ENCODE measurements at places on chromosomes 4 and X.

DNA sequence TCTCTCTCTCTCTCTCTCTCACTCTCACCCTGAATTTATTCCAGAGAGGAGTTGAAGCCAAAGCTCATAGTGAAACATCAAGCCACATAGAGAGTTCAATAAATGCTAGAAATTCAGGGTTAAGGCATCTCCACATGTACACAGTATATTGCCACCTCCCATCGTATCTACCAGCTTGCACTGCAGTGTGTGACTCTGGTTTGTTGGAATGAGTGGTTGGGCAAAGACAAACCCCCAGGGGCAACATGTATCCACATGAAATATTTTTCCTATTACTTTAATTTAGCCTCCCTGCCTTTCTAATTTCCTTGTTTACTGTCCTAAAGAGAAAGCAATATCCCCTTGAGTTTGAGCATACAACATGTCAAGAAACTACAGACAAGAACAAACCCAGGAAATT, 247.3 kb downstream of the SPATA18 start:
- no peak for DNase-seq

DNA sequence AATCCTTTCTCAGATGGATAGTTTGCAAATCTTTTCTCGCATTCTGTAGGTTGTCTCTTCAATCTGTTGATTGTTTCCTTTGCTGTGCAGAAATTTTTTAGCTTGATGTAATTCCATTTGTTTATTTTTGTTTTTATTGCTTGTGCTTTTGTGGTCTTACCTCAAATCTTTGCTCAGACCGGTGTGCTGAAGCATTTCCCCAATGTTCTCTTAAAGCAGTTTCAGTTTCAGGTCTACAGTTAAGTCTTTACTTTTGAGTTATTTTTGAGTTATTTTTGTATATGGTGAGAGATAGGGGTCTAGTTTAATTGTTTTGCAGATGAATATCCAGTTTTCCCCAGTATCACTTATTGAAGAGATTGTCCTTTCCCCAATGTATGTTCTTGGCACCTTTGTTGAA, 18.2 kb upstream of the SLC25A14 start:
- no peak for DNase-seq

DNA sequence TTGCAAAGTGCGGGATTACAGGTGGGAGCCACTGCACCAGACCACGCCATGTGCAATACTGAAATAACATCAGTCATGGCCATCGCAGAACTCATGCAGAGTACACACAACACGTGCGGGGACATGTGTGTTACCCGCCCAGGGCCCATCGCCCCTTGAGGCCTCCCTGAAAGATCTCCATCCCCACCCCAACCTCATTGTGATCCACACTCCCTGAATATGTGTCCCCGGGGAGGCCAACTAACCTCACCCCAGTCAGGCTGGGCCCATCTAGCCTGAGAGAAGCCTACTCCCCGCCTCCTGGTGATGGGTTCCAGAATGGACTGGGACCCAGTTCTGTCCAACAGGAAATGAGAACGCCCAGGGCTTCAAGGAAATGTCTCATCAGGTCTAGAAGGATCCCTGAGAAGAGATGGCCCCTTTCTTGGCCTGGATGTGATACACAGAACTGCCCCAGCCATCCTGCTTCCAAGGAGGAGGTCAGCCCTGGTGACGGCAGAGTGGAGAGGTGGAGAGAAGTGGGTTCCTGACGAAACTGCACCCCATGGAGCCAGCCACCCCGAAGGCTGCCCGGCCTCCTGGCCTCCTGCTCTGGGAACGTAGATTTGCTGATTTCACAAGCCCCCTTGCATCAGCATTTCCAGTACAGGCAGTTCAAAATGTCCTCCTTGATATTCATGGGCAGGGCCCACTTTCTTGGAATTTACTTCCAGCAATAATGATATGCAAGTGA, 22.5 kb upstream of the CLDN24 start:
- no peak for DNase-seq

GRCh38 chr4:24126776-24127175, 236.9 kb upstream of the PPARGC1A start:
- DNase-seq, result peak; percentile 8

DNA sequence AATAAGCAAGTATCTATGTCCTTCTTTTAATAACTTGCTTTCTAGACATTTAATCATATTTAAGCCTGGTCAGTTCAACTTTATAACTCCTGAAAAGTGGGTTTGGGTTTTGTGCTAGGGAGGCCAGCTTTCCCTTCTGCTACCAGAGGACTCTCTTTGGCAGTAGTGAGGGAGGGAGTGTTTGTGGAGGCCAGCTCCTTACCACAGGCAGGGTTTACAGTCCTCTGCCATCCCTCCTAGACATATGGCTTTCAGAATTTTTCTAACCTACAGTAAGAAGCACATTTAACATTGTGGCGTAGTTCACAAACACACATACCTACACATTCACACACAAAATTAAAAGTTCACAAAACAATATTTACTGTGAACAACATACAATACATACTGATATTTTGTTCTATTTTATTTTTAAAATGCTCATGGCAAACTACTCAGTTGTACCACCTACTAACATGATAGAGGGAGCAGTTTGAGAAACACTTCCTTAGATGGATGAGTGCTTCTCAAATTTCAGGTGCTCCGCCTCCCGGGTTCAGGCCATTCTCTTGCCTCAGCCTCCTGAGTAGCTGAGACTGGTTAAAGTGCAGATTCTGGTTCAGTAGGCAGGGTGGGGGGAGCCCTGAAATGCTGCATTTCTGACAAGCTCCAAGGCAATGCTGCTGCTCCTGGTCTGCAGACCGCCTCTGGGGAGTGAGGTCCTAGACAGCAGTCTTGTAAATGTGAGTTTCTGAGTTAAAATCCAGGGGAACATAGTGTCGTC, 86.7 kb downstream of the PTTG2 start:
- peak; percentile 51 for DNase-seq

DNA sequence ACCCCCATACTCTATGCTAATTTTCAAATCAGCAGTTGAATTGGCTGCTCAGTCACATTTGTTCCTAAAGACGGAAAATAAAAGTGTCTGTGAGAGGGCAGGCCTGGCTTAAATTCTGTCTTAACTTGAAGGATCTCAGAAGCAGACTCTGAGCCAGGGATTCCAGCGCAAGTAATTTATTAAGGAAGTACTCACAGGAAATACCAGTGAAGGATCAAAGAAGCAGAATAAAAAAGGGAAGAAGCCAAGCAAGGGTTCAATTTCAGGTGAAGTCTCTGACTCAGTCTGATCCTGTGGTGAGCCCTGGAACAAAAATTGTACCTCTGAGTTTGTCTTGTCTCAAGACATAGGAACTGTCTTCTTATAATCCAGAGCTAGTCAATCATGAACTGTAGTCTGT, 52.2 kb downstream of the IL1RAPL1 start:
- DNase-seq, result no peak

DNA sequence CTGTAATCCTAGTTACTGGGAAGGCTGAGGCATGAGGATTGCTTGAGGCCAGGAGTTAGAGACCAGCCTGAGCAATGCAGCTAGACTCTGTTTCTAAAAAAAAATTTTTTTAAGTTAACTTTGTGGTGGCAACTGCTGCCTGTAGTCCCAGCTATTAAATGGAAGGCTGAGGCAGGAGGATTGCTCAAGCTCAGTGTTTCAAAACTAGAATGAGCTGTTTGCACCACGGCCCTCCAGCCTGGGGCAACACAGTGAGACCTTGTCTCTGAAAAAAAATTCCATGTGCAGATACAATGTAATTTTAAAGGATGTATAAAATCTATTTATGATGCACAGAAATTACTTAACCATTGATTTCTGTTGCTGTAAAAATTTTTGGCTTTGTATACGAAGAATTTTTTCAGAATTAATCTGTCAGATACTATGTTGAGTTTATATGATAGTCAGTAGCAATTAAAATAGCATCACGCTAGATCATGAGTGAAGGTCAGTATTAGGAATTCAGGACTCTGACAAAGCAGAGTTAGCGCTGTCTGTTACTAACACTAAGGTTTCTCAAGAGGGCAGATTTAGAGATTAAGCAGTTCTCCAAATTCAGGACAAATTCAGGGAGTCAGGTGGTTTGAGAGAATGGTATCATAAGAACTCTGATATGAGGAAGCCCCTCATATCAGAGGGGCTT, 8.3 kb upstream of the AGA start:
- DNase-seq, result no peak

DNA sequence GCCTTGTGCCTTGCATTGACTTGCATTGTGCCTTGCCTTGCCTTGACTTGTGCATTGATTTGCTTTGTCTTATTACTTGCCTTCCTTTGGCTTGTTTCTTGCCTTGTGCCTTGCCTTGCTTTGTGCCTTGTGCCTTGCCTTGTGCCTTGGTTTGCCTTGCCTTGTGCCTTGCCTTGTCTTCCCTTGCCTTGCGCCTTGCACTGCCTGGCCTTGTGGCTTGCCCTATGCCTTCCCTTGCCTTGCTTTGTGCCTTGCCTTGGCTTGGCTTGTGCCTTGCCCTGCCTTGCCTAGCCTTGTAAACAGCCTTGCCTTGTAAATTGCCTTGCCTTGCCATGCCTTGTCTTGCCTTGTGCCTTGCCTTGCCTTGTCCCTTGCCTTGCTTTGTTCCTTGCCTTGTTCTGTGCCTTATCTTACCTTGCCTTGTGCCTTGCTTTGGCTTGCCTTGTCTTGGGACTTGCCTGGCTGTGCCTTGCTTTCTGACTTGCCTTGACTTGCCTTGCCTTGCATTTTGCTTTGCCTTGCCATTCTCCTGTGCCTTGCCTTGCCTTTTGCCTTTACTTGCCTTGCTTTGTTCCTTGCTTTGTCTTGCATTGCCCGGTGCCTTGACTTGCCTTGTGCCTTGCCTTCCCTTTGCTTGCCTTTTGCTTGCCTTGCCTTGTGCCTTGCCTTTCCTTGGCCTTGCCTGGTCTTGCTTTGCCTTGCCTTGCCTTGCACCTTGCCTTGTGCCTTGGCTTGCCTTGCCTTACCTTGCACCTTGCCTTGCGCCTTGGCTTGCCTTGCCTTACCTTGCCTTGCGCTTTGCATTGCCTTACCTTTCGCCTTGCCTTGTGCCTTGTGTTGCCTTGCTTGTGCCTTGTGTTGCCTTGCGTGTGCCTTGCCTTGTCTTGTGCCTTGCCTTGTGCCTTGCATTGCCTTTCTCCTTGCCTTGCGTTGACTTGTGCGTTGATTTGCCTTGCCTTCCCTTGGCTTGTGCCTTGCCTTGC, 97.5 kb downstream of the TAB3 start:
- DNase-seq, result no peak

DNA sequence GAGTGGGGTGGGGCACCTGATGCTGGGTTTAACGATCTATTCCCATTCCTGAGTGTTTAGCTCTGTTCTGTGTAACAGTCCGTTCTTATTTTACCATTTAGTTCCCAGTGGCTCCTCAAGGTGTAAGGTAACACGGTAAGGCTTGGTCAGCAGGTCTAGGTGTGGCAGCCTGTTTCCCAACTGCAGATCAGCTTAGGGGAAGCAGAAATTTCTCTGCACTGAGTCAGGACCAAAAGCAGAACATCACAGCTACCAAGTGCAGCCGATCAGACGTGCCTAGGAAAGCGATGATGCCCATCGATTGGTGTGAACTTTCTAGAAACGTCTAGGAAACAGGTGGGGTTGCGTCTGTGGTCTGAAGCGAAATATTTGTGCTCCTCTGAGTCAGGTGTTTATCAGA, 240.1 kb downstream of the STIM2 start:
- no peak for DNase-seq

DNA sequence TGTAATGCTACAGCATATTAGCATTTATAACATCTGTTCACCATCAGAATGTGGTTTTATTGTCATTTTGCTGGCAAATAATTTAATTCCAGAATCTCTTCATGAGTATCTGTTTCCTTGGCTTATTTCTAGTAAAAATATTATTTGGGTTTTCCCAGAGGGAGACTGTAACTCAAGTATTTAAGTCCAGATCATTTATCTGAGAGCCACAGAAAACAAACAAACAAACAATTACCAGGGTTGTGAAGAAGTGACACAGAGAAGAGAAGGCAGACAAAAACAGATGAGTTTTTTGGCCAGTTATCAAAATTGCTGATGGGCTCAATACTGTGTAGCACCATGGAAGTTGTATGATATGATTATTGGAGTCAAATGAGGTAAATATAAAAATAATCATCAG, 515.1 kb downstream of the TECRL start:
- DNase-seq, result no peak

GRCh38 chr4:150679018-150679764, 97.2 kb downstream of the MAB21L2 start:
- no peak for DNase-seq

- DNase-seq, result no peak
Measured at GRCh38 chr4:120633810-120634209, 288.7 kb downstream of the PRDM5 start.

DNA sequence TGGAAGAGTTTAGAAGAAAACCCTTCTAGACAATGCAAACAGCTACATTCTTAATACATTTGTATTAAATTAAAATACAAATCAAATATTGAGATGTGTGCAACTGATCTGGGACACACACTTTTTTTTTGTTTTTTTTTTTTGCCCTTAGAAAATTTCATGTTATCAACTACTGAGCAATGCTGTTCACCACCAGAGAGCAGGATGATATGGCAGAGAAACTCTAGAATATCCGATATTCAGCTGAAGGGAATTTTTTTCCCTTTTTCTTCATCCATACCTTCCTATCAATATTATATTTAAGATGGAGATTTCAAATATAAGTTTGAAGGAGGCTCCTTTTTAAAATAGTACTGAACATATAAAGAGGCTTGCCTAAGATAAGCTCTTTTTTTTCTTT, 1.0 kb downstream of the NDST3 start:
- DNase-seq, result no peak

GRCh38 chr4:45349859-45350258, 623.5 kb upstream of the GNPDA2 start:
- no peak for DNase-seq

DNA sequence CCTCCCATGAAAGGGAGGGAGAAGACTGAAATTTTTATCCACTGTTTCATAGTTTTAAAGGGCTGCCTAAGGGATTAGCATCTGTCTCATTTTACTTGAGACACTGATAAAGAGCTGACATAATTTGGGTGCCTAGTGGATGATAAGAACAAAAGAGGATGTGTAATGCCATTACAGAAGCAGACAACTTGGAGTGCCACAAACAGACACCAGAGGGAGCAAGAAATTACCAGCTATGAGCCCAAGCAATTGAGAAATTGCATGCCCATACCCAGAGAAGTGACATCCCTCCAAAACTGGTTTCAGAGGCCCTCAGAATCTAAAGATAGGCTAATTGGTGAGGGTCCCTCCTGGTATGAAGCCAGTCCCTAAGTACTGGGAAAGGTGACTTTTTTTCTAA, 38.5 kb upstream of the POU3F4 start:
- DNase-seq, result peak; percentile 29

- no peak for DNase-seq
Measured at GRCh38 chr4:56755901-56756300, 65.6 kb downstream of the SPINK2 start.

GRCh38 chr4:156633847-156634246, 337.8 kb downstream of the PDGFC start:
- no peak for DNase-seq

DNA sequence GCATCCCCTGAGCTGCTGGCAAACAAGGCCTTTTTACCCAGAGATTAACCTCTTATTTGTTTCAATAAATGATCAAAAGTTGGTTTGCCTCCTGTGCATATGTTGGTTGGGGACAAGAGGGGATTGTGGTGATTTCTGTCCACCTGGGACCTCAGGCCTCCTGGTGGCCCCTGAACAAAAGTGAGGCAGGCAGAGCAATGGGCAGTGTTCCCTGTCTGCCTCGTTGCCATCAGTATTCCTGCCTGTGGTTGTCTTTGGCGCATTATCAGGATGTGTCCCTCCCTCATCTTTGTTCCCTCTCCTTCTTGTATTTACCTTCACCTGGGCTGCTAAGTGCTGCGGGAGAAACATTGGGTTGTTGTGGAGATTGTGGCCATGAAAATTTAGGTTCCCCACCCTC, 65.3 kb upstream of the DRD5 start:
- no peak for DNase-seq

All from neural progenitor cell (in vitro differentiated cells).